ENCODE measurements at places on chromosomes 5 and 9.

DNA sequence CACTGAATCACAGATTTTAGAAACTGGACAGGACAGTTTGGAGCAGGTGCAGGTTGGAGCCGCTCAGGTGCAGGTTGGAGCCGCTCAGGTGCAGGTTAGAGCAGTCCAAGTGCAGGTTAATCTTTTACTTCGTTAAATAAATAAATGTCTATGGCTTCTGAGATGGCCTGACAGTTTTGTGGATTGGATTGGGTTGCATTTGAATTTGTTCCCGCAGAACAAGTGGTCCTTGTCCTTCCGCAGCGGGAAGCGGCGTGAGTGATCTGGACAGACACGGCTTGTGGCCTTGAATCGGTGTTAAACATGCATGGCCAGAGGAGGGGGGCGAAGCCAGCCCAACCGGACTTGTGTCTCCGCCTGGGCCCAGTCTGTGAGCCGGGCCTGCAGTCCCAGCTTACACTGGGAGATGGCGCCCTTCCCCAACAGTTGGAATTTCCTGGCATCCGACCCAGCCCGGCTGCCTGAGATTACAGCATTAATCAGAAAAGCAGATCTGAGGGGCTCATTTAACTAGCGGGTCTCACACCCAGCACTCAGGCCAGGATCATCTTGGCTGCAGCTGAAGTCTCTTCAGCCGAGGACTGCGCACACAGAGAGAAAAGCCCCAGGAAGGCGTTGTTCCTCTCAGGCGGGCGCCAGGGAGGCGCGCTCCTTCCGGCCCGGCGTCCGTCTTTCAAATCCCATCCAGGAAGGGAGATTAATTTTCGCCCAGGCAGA lies 1.5 kb upstream of the OLFM1 start:
- DNase-seq = peak; percentile 83

DNA sequence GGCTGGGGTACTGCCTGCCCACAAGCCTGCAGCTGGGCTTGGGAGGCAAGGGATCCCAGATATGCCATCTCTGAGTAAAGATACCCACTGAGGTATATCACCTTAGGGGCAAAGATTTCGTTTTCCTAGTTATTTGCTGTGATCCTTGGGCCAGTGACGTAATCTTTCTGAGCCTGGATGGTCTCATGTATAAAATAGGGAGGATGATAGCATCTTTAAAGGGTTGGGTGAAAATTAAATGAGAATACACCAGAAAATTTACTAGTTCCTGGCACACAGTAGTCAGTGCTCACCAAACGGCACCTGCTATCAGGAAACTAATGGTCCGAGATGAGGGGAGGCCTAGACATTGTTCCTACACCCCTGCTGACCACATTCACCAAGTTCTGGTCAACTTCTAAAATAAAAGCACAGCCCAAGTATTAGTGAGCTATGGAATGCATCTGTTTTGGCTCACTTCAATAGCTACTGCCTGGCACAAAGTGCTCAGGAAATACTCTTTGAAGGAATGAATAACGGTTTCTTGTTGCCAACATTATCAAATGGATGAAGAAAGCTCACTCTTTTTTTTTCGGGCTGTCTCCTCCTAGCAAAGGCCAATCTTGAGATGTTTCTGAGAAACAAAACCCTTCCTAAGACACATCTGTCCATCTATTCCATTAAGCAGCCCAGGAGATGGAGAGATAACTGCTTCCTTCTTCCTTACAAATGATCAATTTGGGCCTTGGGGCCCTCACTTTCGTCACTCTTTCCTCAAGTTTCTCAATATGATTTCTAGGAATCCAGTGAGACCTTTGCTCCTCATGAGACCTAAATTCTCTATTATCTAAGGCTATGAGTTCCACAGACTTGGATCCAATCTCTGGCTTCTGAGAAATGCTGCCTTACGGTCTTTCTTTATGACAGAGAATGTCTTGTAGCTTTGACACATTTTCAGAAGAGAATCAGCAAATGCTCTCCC lies 98.2 kb downstream of the DPYSL3 start:
- no peak for DNase-seq

- no peak for DNase-seq
These were observed 426.6 kb downstream of the SPOCK1 start for GRCh38 chr5:137072361-137073115.

- DNase-seq = no peak
These were observed 317.6 kb downstream of the IRX1 start for GRCh38 chr5:3913279-3913678.

DNA sequence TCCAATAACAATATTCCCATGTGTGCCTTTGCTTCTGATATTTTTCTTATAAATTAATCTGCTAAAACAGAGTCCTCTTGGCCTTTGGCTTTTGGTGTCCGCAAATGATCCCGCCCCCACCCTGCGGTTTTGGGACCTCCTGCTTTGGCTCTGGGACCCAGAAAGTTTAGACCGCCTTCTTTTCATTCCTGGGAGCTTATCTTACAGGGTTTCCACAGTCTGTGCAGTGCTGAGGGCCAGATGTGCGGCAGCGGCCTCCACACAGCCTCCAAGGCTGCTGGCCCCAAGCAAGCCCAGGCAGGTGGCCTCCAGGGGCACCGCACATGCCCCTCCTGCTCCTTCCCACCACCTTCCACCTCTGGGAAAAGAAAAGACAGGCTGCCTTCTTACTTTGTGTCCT lies 191.5 kb downstream of the ERCC6L2 start:
- no peak for DNase-seq

DNA sequence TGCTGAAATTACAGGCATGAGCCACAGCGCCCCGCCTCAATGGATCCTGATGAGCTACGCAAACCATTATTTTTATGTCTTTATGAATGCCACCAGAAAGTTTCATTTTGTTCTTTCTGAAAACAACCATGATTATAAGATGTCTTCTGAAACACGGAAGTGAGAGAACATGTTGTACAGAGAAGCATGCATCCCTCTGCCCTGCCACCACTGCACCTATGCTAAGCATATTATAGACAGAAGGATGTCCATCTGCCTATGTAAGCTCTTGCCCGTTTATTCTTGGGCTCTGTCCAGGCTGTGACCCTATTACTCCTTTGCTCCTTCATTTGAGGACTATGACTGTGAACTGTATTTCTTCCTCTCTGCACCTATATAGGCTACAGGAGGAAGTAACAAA lies 74.3 kb downstream of the GRAMD2B start:
- no peak for DNase-seq

- DNase-seq = no peak
These were observed 1.6 kb downstream of the STRBP start for GRCh38 chr9:123266655-123267399.

- DNase-seq = no peak
These were observed 10.7 kb downstream of the SMAD5 start for GRCh38 chr5:136143312-136143711.

DNA sequence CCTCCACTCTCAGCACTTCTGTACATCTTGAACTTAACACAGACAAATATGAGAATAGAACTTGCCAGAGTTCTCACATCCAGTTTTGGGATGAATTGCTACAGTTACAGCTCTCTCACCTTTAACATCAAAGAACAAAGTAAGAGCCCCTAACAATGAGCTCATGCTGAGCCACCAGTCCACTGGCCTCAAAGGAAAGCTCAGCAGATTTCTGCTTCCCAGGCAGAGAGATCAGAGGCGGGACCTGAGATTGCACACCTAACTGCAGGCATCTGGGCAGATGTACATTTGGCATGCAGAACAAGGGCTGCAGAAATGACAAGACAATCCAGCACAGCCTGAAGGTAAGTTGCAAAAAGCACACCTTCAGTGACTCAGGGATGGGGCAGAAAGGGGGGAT lies 300.9 kb downstream of the MRPS30 start:
- DNase-seq = no peak

GRCh38 chr9:127517620-127518019 lies 66.3 kb downstream of the LRSAM1 start:
- DNase-seq = no peak

Data from omental fat pad (tissue), 4 donors.